ENCODE measurements at places on chromosomes 5 and 9.

GRCh38 chr5:169795338-169795737, 158.3 kb downstream of the DOCK2 start:
- H3K27me3 ChIP-seq, result no peaks in the 10 kb centered on the region
- H3K27ac ChIP-seq, result no peak overlapping the region
- H3K4me3 ChIP-seq, result no peak overlapping the region
- peak; percentile 68 for DNase-seq

- H3K36me3 ChIP-seq, result peaks cover 21% of the 10 kb centered on the region
- no peaks in the 10 kb centered on the region for H3K4me1 ChIP-seq
- DNase-seq, result no peak
- H3K27ac ChIP-seq, result no peak overlapping the region
- no peaks in the 10 kb centered on the region for H3K27me3 ChIP-seq
Measured at GRCh38 chr5:173602423-173602822, 14.0 kb downstream of the BOD1 start.

DNA sequence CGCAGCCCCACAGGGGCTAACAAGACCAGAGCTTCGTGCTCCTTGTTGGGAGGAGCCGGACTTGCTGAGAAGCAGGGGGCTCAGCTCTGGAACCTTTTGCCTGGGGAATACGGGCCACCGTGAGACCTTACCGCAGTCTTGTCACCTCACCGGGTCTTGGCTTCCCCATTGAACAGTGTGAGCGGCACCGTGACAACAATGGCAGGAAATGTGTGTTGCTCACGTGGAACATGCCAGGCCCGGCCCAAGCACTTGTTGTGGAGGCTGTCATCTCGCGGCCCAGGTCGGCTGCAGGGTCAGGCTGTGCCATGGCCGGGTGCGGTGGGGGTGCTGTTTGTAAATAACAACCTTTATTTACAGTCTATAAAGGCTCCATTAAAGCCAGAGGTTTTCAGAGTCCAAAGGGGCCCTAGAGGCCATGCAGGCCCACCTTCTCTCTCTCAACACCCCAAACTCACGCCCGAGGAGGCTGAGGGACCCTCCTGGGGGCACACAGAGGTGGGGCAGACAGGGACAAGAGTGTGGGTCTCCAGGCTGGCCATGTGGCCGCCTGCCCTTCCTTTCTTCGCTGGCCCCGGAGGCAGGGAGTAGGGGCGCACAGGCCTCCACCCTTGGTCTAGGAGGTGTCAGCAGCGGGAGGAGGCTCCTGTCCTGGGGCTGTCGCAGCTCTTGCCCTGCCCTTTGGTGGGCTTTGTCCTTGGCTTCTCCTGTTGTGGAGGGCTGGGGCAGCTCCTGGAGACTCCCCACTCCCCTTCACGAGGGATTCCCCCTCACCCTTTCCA, 79.7 kb downstream of the TSPAN17 start:
- peaks cover 55% of the 10 kb centered on the region for H3K27me3 ChIP-seq
- no peak overlapping the region for H3K4me3 ChIP-seq
- H3K36me3 ChIP-seq, result no peaks in the 10 kb centered on the region
- no peak overlapping the region for H3K27ac ChIP-seq

GRCh38 chr5:131318455-131318854, 54.6 kb downstream of the CDC42SE2 start:
- DNase-seq, result no peak
- H3K4me1 ChIP-seq, result no peaks in the 10 kb centered on the region
- no peaks in the 10 kb centered on the region for H3K27me3 ChIP-seq
- H3K36me3 ChIP-seq, result peaks cover 7% of the 10 kb centered on the region

DNA sequence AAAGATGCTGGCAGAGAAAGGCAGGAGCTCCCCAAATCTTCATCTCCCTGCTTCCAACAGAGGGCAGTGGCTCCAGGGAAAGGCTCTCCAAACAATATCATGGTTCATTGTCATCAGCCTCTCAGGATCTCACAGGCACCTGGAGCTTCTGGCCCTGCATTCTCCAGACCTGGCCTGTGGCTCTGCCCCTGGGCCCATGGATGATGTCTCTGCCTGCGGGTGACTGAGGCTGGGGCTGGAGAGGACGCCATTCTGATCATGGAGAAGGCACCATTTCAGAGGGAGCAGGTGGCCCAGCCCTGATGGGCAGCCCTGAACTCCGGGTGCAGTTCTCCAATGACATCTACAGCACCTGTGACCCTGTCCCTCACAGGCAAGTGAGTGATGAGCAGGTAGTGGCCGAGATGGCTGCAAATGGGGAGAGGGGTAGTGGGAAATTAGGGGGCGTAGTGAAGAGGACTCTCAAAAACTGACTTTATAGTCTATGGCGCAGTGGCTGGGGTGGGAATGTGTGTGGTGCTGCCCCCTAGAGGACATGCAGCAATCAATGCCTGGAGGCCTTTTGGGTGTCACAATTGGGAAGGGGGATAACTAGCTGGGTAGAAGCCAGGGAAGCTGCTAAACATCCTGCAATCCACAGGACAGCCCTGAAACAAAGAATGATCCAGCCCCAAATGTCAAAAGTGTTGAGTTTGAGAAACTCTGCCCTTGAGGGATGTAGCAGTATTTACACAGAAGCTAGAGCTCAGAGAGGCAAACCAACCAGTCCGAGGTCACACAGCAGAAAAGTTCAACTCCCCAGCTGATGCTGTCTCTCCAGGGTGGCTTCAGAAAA, 3.2 kb downstream of the SH3PXD2B start:
- no peak overlapping the region for H3K27ac ChIP-seq
- no peaks in the 10 kb centered on the region for H3K27me3 ChIP-seq
- H3K4me1 ChIP-seq, result peaks cover 18% of the 10 kb centered on the region
- DNase-seq, result no peak
- no peak overlapping the region for H3K4me3 ChIP-seq
- no peaks in the 10 kb centered on the region for H3K36me3 ChIP-seq

Measured in PC-9 (cell line).